ENCODE measurements at places on chromosomes 5 and 9. TPM values are rescaled to one million over a fixed set of nuclear protein-coding genes. Genes with fewer than 3 reads are reported as not detected.

GRCh38 chr5:38612851-38613250 is 56.4 kb upstream of the LIFR start:
- no peaks in the 10 kb centered on the region for H3K36me3 ChIP-seq
- H3K27me3 ChIP-seq = peaks cover 17% of the 10 kb centered on the region
- no peak overlapping the region for H3K27ac ChIP-seq
- DNase-seq = no peak
- H3K4me1 ChIP-seq = no peaks in the 10 kb centered on the region

The IFNA7 gene
- not detected for total RNA-seq

- no peak for DNase-seq
- no peak overlapping the region for H3K4me3 ChIP-seq
- H3K27ac ChIP-seq = peak overlapping the region; percentile 69
- peaks cover 52% of the 10 kb centered on the region for H3K4me1 ChIP-seq
- peaks cover 35% of the 10 kb centered on the region for H3K36me3 ChIP-seq
Measured at GRCh38 chr5:131355971-131356528, 92.2 kb downstream of the CDC42SE2 start.

DNA sequence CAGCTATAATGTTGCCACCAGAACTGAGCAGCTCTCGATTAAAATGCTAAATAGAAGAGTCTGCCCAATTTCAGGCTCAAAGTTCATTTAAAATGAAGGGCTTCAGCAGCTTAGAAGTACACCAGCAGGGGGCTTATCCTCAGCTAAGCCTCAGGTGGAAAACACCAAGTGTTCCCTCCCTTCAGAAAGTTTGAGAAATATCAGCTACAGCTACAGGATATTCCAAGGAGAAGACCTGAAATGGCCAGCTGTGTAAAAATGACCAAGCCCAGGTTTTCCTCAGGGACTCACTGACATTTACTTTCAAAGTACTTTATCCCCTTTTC is 395.4 kb downstream of the DTWD2 start:
- H3K4me3 ChIP-seq = no peak overlapping the region
- H3K27me3 ChIP-seq = no peaks in the 10 kb centered on the region
- H3K36me3 ChIP-seq = no peaks in the 10 kb centered on the region

The TCF7 gene
- 66.4 TPM for total RNA-seq

DNA sequence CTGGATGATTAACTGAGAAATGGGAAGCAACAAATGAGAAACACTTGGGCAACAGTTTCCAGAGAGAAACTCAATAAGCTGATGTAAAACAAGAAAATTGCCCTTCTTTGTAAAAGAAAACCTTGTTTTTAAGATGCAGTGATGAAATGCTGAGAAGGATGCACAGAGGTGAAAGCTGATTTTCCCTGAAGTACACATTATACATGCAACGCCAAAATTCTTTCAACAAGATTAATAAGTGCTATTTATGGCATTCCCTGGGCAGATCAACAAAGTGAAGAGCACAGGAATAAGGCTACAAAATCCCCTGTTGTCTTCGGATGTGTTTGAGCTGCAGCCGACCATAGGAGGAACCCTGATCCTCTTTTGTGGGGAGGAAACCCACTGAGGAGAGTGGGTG is 208.0 kb upstream of the ANKH start:
- no peaks in the 10 kb centered on the region for H3K36me3 ChIP-seq
- no peak overlapping the region for H3K27ac ChIP-seq
- DNase-seq = no peak
- H3K27me3 ChIP-seq = no peaks in the 10 kb centered on the region

DNA sequence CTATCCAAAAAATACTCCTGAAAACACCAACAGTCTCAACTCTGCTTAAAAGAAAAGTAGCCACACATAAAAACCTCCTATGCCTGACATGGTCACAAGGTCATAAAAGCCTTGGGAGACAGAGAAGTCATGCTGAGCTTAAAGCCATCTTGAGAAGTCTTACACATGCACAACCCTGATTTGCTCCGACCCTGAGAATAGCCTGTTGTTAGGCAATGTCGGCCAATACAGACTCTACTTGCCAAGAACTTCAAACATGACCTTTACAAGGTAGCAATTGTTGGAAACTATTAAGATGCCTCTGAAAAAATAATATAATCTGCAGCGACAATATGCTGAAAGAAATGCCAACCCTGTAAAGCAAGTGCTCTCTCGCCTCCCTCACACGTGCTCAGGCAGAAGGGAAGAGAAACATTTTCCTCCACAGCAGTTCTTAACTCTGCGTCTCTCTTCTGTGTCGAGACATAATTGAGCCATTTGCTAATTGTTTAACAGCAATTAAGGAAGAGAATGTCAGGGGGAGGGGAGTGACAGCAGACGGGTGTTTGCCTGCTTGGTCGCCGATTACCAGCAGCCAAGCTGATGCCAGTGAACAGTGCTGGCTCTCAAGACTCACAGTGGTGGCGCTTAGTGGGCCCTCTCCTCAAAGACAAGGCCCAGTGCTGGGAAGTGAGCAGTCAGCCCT is 393.6 kb downstream of the SPOCK1 start:
- no peaks in the 10 kb centered on the region for H3K4me1 ChIP-seq
- H3K27me3 ChIP-seq = peaks cover 3% of the 10 kb centered on the region
- no peak overlapping the region for H3K4me3 ChIP-seq
- H3K36me3 ChIP-seq = no peaks in the 10 kb centered on the region

GRCh38 chr5:168156170-168156569 is 135.3 kb upstream of the WWC1 start:
- DNase-seq = no peak
- no peak overlapping the region for H3K27ac ChIP-seq
- H3K4me3 ChIP-seq = no peak overlapping the region
- peaks cover 8% of the 10 kb centered on the region for H3K27me3 ChIP-seq
- no peaks in the 10 kb centered on the region for H3K4me1 ChIP-seq

GRCh38 chr5:158644301-158644700 is 455.4 kb downstream of the EBF1 start:
- H3K27me3 ChIP-seq = no peaks in the 10 kb centered on the region
- no peak overlapping the region for H3K27ac ChIP-seq
- H3K4me1 ChIP-seq = peaks cover 3% of the 10 kb centered on the region
- no peak for DNase-seq
- H3K36me3 ChIP-seq = no peaks in the 10 kb centered on the region
- no peak overlapping the region for H3K4me3 ChIP-seq

DNA sequence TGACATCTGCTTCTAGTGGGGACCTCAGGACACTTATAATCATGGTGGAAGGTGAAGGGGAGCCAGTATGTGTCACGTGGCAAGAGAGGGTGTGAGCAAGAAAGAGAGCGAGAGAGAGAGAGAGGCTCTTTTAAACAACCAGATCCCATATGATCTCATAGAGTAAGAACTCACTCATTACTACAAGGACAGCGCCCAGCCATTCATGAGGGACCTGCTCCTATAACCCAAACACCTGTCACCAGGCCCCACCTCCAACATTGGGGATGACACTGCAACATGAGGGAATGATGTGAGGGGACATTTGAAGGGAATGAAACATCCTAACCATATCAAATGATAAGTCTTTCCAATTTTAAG is 427.5 kb downstream of the EFNA5 start:
- peaks cover under 1% of the 10 kb centered on the region for H3K27me3 ChIP-seq
- DNase-seq = no peak
- H3K36me3 ChIP-seq = no peaks in the 10 kb centered on the region
- H3K4me1 ChIP-seq = no peaks in the 10 kb centered on the region
- no peak overlapping the region for H3K4me3 ChIP-seq

DNA sequence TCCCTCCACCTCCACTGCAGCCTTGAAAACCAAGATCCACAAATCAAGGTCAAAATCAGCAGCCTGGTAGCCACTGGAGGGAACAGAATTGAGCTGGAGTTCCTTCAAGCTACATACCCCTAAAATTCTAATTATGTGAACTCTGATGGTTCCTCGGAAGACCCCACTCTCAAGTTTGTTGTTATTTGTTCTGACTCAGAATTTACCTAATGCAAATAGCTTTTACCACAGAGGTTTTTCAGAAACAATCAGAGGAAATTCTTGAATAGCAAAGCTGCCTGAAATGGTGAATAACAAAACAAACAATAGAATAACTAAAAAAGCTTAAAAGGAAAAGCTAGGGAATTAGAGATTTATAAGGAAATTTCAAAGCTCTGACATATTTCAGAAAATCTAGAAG is 220.0 kb downstream of the CDH18 start:
- no peak overlapping the region for H3K4me3 ChIP-seq
- DNase-seq = no peak
- H3K36me3 ChIP-seq = no peaks in the 10 kb centered on the region
- H3K27me3 ChIP-seq = no peaks in the 10 kb centered on the region

- no peak overlapping the region for H3K27ac ChIP-seq
- H3K27me3 ChIP-seq = no peaks in the 10 kb centered on the region
- H3K36me3 ChIP-seq = no peaks in the 10 kb centered on the region
Measured at GRCh38 chr9:108743901-108744371, 111.8 kb downstream of the ACTL7B start.

The HAUS6 gene
- total RNA-seq = 35.8 TPM

GRCh38 chr5:116498503-116499048 is 76.0 kb downstream of the SEMA6A start:
- no peaks in the 10 kb centered on the region for H3K4me1 ChIP-seq
- H3K4me3 ChIP-seq = no peak overlapping the region

DNA sequence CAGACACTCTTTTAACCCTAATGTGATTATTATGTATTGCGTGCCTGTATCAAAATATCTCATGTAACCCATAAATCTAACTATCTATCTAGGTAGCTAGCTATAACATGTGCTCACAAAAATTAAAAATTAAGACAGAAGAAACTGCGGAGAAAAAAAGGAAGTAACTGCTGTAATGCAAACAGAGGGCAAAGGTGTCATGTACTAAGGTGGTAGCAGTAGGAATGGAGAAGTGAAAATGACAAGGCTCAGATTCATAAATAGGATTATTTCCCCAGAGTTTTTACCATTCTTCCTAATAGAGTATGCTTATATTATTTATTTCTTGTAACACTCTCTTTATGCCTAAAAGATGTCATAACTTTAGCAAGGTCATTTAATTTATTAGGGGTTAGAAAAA is 1527.5 kb upstream of the C9orf72 start:
- no peak overlapping the region for H3K27ac ChIP-seq
- DNase-seq = no peak
- H3K27me3 ChIP-seq = no peaks in the 10 kb centered on the region
- no peaks in the 10 kb centered on the region for H3K4me1 ChIP-seq
- no peak overlapping the region for H3K4me3 ChIP-seq

DNA sequence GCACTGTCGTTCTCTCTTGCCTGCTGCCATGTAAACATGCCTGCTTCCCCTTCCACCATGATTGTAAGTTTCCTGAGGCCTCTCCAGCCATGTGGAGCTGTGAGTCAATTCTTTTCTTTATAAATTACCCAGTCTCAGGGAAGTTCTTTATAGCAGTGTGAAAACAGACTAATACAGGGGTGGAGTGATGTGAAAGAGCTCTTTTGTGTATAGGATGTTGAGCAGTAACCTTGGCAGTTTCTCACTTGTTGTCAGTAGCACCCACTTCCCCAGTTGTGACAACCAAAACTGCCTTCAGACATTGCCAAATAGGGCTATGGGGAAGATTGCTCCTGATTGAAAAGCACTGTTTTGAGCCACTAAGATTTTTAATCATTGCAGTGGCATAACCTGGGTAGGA is 552.2 kb upstream of the ZNF462 start:
- DNase-seq = no peak
- no peaks in the 10 kb centered on the region for H3K36me3 ChIP-seq
- no peaks in the 10 kb centered on the region for H3K27me3 ChIP-seq
- H3K4me1 ChIP-seq = no peaks in the 10 kb centered on the region
- no peak overlapping the region for H3K27ac ChIP-seq
- H3K4me3 ChIP-seq = no peak overlapping the region

GRCh38 chr9:86994231-86994630 is 46.9 kb upstream of the GAS1 start:
- no peak overlapping the region for H3K27ac ChIP-seq
- no peaks in the 10 kb centered on the region for H3K4me1 ChIP-seq
- H3K27me3 ChIP-seq = peaks cover 37% of the 10 kb centered on the region
- H3K36me3 ChIP-seq = no peaks in the 10 kb centered on the region

DNA sequence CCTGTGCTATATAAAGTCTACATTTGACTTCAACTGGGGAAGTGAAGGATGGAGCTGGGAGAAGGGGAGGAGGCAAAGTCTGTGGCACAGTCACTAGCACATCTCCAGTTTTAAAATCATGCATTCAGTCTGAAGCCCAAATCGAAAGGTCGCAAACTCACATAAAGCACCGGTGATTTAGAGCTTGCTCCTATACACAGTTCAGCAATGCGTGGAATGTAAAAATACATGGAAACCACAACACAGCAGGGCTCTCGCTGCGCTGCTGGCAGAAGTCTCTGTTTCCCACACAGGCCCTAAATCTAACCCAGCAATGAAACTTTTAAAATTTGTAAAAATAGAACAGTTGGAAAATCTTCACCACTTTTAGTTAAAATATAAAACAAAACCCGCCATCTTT is 68.2 kb downstream of the EBF1 start:
- no peaks in the 10 kb centered on the region for H3K36me3 ChIP-seq
- no peak for DNase-seq
- H3K4me1 ChIP-seq = peaks cover 3% of the 10 kb centered on the region

DNA sequence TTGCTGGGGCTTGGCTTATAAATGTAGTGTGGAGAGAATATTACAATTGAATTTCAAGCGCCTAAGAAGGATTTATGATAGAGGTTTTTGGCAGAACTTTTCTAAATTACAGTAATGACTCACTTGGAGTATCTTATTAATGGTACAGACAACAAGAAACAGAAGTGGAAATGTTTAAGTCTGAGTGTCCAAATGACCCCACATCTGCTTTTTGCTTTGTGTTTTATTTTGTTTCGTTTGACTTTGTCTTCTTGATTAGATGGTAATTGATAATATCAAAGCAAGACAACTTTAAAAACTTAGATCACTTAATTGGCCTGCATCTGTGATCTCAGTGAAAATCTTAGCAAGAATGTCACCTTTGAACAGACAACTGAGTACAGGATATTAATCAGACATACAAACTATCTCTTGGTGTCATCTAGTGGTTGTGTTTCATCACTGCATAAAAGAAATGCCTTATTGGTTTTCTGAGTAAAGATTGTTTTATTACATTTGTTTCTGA is 577.4 kb downstream of the ISL1 start:
- H3K36me3 ChIP-seq = no peaks in the 10 kb centered on the region
- H3K27ac ChIP-seq = no peak overlapping the region
- no peak overlapping the region for H3K4me3 ChIP-seq
- no peaks in the 10 kb centered on the region for H3K4me1 ChIP-seq
- no peaks in the 10 kb centered on the region for H3K27me3 ChIP-seq
- no peak for DNase-seq

GRCh38 chr9:126483468-126484073 is 130.2 kb upstream of the LMX1B start:
- peak; percentile 26 for DNase-seq
- H3K4me1 ChIP-seq = peaks cover 19% of the 10 kb centered on the region
- H3K4me3 ChIP-seq = no peak overlapping the region
- H3K27me3 ChIP-seq = no peaks in the 10 kb centered on the region

DNA sequence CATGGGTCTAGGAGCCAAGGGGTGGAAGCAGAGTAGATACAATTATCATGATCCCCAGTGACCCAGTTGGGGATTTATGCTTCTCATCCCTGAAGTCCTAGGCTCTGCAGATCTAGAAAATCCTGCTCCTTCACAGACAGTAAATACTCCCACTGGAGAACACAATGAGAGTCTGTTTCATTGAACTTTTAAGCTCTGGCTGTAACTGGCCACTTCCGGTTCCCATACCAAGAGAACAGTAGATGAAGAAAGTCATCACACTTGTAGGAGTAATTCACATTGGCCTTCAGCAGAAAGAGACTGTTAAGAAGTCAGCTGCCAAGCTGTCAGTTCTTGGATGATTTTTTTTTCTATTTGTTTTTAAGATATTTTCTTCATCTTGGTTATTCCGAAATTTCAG is 597.1 kb downstream of the ACTL7B start:
- no peaks in the 10 kb centered on the region for H3K36me3 ChIP-seq
- H3K27ac ChIP-seq = no peak overlapping the region
- no peaks in the 10 kb centered on the region for H3K4me1 ChIP-seq
- no peak for DNase-seq
- H3K4me3 ChIP-seq = no peak overlapping the region
